ENCODE measurements at places on chromosomes 12 and 14.

DNA sequence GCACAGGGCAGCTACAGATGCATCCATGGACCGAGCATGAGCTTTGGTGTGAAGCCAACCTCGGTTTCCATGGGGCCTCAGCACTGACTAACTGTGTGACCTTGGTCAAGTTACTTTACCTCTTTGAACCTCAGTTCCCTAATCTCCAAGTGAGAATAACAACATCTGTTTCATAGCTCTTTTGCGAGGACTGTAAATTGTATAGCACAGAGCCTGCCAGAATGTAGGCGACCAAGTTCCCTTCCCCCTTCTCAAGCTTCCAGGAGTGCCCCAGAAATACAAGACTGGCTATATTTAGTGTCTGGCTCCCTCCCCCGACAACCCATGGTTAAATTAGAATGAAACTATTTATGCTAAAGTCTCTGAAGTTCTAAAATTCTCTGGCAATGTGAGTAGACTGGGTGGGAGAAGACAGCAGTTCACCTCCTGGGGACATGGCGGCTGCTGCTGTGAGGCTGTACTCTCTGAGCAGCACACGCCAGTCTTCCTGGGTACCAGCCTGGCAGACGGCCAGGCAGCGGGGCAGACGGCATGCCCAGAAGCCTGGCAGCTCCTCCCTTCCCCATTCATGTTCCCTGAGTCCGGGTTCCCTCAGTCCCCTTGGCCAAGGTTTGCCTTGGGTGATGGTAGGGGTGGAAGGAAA, 22.0 kb upstream of the TMED10 start:
- DNase-seq: no peak

- peak; percentile 99 for DNase-seq
Observed at GRCh38 chr12:27449026-27449425, 2.5 kb downstream of the SMCO2 start.

DNA sequence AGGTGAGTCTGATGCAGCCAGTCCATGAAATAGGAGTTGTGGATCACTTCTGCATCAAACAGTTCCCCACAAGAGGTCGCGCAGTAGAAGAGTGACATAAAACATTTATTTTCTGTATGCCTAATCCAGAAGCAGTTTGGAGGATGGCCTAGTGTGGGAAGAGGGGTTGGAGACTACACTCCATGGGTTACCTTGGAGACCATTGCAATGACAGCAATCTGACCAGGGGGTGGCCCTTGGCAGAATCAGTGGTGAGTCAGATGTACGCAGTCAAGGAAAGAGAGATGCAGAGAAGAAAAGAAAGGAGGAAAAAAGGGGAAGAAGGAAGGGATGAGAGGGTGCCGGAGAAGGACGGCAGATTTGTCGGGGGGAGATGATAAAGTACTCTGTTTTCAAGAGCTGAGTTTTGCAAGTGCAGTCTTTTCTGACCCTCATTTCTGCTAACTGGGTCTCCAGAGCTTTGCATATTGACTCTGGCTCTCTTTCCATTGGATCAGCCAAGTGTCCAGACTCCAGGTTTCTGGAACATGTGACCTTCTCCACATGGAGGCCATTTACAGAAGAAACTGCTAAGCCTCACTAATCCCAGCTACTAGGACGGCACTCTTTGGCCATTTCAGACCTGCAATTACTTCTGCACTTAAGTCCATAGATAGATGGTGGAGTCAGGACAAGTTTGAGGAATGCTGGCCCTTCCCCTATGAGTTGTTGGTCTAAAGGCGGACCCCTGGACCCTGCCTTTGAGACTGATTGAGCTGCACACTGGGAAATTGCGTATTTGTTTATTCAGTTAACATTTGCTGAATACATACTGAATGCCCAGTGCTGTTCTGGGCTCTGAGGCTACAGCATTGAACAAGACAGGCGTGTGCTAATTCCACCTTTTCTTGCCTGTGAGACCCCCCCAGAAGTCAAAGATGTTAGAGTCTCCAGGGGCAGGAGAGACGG, 424.2 kb downstream of the BCL11B start:
- DNase-seq: no peak

- no peak for DNase-seq
Observed at GRCh38 chr12:114697243-114697716, 13.3 kb upstream of the TBX3 start.

DNA sequence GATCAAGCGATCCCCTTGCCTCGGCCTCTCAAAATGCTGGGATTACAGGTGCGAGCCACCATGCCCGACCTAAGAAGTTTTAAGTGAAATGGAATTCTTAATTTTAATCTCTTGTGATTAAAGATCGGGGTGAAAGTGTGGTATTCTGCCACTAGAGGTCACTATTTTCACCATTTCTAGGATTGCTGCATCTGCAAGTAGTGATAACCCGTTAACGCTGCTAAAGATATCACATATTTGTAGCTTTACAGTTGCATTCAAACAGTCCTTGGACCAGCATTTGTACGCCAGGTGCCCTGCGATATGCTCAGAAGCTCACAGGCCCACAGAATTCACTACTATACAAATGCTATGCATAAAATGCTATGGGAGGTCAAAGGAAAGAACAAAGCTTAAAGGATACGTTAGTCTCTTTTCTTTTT, 19.3 kb downstream of the CCDC62 start:
- peak; percentile 48 for DNase-seq

Measured in SW480 (cell line).